ENCODE measurements at places on chromosomes 5 and 9.

GRCh38 chr9:8769153-8769552 is 969.6 kb upstream of the DMAC1 start:
- DNase-seq = no peak

DNA sequence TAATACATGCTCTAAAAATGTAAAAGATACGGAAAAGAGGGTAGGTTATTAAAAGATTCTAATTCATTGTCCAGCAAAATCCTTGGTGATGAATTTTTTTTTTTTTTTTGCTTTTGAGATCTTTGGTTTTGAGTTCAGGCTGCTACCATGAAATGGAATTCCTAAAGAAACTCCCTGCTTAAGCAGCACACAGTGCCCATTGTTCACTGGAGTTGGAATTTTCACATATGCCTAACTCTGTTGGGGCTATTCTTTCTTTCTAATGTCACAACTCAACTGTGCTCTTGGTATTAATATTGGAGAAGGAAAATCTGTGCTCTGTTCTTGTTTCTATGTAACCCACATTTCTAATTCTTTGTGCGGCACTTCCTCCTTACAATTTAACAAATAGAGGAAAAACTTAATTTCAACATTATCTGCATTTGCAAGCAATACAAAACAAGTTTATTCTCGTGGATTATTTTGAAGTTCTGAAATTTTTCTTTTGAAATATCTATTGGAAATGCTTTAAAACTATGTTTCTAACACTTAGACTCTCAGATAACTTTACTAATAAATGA is 21.6 kb downstream of the MATR3 start:
- no peak for DNase-seq

DNA sequence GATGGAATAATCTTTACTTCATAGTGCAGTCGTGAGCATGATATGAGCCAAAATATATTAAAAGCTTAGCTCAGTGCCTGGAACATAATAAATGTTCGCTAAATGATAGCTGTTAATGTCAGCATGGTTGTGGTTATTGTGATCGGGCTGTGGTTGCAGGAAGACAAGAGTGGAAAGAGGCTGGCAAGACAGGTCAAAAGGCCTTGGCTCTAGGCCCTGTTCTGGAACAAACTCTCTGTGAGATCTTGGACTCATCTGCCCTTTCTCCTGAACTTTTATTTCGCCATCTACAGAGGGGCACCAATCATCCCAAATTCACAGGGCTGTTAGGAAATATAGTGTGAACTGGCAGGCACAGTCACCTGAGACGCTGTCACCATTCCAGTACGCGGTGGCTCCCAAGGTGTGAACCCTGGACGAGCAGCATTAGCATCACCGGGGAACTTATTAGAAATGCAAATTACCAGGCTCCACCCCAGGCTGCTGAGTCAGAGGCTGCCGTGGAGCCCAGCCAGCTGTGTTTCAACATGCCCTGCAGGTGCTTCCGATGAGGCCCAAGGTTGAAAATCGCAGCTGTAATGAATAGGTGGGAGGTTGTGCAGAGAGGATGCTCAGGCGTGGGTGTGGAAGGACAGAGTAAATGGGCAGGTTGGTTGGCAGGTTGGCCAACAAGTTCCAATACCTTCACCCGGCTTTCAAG is 50.2 kb upstream of the SAP30L start:
- DNase-seq = no peak

DNA sequence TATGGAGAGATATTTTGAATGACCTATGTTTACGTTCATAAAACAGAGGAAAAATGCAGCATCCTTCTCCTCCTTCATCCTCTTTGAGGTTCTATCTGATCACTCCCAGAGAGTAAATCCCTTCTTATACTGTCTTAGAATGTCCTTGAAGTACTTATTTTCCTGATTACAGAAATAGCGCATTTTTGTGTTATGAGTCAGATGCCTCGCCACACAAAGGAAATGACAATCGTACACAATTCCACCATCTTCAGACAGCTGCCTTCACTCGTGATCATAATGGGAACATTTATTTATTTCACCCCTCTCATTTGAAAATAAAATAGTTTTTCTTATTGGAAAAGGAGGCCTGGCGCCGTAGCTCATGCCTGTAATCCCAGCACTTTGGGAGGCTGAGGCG is 2.4 kb upstream of the GLT6D1 start:
- no peak for DNase-seq

DNA sequence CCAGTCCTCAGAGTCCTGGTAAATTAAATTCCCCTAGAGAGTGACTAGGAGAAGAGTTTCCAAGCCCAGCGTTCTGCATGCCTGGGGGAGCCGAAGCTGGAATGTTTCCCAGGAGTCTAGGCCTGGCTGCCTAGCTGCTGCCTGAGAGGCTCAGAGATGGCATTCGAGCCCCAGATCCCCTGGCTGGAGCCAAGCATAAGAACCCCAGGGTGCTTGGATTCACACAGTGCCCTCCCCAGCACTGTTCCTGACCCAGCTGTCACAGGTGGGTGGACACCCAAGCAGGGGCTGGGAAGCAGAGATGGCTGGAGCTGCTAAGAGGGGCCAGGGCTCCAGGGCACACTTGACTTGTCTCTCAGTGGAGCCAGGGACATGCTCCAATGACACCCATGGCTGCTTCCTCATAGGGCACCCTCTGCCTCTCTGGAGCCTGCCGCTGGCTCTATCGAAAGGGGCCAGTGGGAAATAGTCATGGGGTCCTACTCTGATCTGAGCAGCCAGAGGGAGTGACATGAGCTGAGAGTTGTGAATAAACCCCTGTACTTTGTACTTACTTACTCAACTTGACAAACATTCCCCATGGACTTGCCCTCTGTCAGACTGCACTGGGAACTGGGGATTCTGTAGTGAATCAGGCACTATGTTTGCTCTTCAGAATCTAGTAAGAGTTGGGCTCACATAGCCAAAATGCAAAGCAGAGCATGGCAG is 62.6 kb upstream of the XPA start:
- no peak for DNase-seq

GRCh38 chr9:14455243-14455642 is 141.3 kb upstream of the NFIB start:
- no peak for DNase-seq

DNA sequence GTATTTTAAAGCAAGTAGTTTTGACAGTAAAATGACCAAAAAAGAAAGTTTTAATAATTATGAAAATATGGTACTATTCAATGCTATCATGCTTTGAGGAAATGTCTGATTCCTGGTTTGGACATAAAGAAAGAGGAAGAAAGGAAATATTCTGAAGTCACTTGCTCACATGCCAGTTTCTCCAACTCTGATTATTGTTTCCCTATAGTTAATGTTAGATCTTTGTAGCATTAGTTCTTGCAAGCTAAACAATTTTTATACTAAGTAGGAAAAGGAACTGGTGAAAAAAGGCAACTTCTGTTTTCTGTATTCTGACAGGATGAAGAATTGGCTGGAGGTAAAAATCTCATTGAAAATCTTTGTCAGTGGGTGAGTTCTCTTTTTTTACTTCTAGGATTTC is 119.5 kb downstream of the YTHDC2 start:
- no peak for DNase-seq

DNA sequence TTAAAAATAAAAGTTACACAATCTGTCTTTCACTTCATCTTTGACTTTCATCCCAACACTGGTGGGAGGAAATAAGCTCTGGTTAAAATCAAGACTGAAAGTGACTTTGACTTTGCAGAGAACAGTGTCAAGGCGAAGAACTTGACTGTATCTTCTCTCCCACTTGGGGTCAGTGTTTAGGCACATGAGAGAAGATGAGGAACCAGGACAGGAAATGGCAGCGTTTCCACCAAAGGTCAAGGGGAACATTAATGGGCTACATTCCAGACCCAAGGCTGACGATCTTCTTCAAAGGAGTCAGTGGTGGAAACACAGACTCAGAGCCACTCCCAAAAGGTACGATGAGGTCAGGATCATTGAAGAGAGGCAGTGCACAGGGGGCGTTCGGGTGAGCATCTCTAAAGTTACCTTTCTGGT is 409.5 kb downstream of the ARHGEF28 start:
- no peak for DNase-seq

DNA sequence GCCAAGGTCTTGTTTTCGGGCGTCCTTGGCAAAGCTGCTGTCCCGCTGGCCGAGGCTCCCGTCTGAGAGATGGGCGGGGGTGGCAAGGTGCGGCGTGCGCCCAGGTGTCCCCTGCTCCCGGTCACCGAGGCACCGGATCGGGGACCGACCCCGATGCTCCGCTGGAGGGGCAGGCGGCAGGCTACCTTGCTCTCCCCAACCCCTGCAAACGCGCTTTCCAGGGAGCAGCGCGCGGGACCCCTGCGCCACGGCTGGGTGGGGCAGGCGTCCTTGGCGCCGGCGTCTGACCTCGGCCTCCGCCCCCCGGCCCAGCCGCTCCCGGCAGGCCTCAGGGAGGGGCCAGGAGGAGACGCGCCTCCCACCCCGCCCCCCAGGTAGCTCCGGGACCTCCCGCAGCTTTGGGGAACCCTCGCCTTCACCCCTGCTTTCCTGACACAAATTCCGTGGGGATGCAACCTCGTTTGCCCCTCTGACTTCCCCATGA is 551 bp downstream of the N4BP3 start:
- no peak for DNase-seq

GRCh38 chr9:36897019-36897418 is 137.0 kb downstream of the PAX5 start:
- DNase-seq = no peak

- DNase-seq = no peak
Measured at GRCh38 chr9:1510712-1511111, 460.6 kb downstream of the DMRT2 start.

GRCh38 chr9:105341434-105342146 is 97.1 kb downstream of the SLC44A1 start:
- DNase-seq = no peak

DNA sequence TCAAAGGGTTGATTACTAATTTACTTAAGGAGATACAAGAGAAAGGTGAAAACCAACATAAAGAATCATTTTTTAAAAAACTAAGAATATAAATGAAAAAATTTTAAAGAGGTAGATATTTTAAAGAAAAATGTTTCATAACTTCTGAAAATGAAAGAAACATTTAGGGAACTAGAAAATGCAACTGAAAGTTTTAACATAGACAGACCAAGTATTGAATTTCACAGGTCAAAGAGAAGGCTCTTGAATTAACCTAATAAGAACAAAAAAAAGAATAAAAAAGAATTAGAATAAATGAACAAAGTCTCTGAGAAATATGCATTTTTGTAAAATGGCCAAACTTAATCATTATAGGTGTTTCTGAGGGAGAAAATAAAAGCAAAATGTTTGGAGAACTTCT is 16.1 kb upstream of the FAM174A start:
- no peak for DNase-seq

GRCh38 chr5:90386099-90386710 is 23.4 kb downstream of the CETN3 start:
- DNase-seq = no peak

DNA sequence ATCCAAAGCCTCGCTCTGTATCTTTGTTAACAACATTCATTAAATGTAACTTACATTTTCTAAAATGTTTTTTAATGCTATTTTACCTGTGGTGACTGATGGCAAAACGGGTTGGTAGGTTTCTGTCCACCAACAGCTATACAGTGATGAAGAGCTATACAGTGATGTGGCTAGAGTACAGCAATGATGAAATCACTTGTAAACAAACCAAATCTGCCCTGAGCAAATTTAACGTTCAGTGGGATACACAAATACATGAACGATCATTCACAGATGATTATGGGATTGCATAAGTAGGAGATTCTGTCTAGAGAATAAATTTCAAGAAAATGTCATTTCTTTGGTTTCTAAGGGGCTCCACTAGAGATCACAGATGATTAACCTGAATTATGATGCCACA is 132.7 kb downstream of the MPDZ start:
- no peak for DNase-seq

- no peak for DNase-seq
Measured at GRCh38 chr5:79512049-79512448, 1.9 kb downstream of the HOMER1 start.

- DNase-seq = no peak
Measured at GRCh38 chr5:35679357-35679756, 61.7 kb downstream of the SPEF2 start.
